ENCODE measurements at places on chromosomes 3 and 15.

DNA sequence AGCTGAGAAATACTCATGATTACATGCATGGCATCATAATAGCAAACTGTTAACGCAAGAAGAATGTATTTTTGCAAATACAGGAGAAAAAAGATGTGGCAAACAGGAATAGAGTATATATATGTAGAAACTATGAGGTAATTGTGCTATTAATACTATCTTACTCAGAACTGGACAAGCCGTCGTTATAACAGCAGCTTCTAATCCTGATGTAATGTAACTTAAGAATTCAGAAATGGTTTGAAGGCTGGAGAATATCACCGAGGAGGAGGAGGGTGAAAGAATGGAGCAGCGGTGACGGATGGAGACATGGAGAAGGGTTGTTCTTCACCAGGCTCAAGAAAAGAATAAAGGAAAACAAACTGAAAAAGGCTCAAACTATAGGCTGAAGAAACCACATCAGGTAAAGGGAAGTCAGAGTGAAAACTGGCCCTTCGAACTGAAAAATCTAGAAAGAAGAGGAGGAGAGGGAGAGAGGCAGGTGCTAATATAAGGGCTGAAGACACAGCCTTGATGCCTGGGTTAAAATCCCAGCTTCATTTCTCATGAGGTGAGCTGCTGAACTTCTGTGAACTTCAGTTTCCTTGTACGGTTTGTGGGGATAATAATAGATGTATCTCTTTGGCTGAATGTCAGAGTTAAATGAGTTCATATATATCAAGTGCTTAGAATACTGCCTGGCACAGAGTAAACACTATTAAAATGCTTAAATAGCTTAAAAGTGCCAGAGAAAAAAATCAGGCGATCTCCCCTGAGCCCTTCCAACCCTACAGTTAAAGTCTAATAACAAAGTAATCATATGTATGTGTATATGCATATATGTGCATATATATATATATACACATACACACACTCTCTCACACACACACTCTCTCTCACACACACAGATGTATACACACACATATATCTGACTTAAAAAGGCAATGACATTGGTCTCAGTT lies 43.9 kb downstream of the GOLIM4 start:
- DNase-seq: no peak

GRCh38 chr15:93012786-93013185 lies 76.2 kb downstream of the RGMA start:
- no peak for DNase-seq

- DNase-seq: peak; percentile 79
Observed at GRCh38 chr15:70299931-70300869, 202.5 kb upstream of the TLE3 start.

DNA sequence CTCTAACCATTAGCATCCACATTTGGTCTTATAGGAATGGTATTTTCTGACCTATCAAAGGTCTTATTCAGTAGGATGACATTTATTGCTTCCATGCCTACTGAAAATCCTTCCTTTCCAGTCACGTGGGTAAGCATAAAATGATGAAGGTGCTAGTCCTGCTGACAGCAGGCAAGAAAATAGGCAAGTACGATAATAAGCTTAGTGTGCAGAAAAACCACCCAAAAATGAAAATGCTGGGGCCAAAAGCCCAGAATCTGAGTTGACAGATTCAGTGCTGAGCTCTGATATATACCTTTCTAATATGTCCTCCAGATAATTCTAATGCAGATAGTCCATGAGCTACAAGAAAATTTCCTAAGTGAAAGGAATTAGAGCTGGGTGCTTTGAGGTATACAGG lies 194.8 kb downstream of the WDR72 start:
- DNase-seq: no peak

GRCh38 chr3:87856126-87856525 lies 202.7 kb downstream of the CGGBP1 start:
- no peak for DNase-seq

DNA sequence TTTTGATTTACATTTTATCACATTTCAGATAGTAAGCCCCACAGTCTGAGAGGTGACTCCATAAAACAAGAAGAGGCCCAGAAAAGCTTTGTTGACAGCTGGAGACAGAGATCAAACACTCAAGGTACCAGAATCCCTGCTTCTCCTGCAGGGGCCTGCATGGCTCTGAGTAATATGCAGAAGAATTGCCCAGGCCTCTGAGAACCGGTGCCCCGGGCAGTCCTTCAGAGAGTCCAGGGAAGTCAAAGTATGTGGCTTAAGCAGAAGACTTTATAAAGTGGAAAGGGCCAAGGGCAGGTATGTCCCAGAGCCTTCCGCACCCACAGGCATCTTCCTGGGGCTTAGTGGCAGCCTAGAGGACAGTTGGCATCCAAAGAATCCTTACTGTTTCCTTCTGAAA lies 12.8 kb downstream of the ATRIP start:
- no peak for DNase-seq

GRCh38 chr15:73081321-73081958 lies 29.2 kb downstream of the NEO1 start:
- DNase-seq: no peak

DNA sequence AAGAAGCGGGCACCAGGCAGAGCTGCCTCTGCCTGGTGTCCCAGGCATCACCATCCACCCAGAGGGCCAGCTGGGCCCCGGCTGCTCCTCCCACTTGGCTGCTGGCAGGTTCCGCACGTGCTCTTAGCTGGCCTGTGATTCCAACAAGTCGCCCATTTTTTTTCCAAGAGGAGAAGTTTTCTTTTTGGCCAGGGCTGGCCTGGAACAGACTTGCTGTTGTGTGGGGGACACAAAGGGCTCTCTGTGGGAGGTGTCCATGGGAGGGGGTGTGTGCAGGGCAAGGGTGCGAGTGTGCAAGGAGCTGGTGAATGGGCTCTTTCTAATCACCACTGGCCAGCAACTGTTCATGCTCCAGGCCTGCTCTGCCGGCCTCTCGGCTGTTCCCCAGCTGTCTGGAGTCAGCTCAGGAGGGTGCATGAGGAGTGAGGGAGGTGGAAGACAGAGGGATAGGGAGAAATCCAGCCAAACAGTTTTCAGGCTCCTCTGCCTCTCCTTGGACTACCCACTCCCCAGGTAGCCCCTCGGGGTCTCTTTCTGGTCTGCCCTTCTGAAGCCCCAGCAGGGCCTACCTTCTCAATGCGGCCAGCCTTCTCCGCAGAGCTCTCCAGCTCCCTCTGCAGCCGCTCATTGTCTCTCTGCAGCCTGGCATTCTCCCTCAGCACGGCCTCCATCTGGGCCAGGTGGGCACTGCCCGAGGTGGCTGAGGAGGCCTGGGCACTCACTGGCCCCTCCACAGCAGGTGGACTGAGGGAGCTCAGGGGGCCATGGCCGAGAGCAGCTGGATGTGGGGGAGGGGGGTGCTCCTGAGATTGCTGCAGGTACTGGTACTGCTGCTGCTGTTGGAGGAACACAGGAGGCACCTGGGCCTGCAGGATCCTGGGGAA lies 7.1 kb downstream of the AMOTL2 start:
- no peak for DNase-seq

GRCh38 chr3:187223799-187224198 lies 26.5 kb downstream of the RTP1 start:
- no peak for DNase-seq

GRCh38 chr15:62945063-62945462 lies 97.5 kb upstream of the TPM1 start:
- DNase-seq: no peak

DNA sequence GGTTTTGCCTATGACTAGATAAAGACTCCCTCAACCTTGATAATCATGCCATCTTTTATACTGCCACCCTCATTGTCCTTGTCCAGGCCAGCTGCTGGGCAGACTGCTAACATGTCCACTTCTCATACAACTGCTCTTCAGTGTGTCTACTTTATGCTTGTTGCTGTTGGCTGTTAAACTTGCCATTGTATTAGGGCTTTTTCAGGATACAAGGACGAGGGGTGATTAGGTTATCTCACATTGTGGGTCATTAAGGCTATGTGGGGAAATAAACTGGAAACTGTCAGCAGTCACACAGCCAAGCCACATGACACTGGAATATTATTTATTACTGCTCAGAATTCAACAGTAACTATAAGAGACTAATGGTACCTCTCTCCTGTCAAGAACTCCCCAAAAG lies 36.1 kb downstream of the STARD9 start:
- DNase-seq: no peak

DNA sequence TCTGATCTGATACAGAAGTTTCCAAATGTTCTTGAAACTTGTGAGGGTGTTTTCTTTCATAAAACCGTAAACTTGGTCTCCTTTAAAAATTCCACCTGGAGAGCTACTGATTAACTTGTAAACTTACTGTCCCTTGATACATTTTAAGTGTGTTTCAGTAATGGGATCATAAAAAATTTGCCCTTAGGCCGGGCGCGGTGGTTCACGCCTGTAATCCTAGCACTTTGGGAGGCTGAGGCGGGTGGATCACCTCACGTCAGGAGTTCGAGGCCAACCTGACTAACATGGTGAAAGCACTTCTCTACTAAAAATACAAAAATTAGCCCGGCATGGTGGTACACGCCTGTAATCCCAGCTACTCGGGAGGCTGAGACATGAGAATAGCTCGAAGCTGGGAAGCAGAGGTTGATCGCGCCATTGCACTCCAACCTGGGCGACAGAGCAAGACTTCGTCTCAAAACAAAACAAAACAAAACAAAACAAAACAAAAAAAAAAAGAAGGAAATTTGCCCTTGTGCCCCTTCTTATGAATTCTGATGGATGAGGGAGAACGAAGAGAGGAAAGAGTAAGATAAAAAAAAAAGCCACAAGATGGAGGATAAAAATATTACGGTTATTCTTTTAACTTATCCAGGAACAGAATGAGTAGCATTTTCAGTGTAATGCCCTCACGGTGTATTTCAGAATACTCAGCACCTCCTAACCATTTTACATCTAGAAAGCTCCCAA lies 32.1 kb upstream of the AP4E1 start:
- DNase-seq: no peak

DNA sequence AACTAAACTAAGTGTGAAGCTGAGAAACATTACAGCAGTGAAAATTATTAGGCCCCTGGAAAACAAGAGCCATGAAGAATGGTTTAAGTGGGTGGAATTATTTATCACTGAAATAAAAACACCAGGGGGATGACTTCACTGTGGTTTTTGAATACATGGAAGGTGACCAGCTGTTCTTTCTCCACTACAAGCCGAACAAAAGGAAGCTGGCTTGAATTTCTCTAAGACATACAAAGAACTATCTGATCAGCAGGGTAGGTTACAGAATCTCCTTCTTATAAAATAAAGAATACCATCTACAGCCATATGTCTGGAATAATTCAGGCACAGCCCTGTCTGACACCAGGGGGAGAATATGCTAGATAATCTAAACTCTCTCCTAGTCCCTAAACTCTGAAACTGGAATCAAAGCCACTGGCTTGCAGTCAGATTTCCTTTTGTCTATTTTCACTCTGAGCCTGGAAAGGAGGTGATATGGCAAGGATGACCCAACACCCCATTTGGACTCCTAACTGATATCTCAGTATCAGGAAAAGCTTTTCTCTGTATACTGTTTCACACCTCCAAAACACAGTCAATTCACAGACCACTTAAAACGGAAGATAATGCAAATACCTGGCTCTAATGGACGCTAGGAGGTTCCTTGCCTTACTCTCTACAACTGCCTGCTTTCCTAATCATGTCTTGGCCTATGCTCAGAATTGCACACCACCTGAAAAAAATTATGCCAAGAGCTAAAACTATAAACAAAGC lies 31.2 kb downstream of the SPATA12 start:
- no peak for DNase-seq

DNA sequence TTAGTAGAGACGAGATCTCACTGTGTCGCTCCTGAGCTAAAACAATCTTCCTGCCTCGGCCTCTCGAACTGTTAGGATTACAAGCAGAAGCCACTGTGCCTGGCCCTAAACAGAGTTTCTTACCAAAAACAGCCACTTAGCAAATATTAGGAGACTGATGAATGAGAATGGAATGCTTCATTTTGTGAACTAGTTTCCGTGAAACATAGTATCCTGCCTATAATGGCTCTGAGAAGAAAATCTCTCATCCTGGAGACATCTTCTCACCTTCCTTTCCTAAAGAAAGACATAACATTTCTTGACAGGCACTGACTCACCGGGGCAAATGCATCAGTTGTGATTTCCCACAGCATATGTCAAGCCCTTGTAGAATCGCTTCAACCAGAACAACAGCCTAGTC lies 44.9 kb downstream of the GJD2 start:
- no peak for DNase-seq

- no peak for DNase-seq
Observed at GRCh38 chr3:153343988-153344782, 182.2 kb downstream of the RAP2B start.

- DNase-seq: no peak
Observed at GRCh38 chr15:52107238-52107637, 5.3 kb downstream of the BCL2L10 start.

DNA sequence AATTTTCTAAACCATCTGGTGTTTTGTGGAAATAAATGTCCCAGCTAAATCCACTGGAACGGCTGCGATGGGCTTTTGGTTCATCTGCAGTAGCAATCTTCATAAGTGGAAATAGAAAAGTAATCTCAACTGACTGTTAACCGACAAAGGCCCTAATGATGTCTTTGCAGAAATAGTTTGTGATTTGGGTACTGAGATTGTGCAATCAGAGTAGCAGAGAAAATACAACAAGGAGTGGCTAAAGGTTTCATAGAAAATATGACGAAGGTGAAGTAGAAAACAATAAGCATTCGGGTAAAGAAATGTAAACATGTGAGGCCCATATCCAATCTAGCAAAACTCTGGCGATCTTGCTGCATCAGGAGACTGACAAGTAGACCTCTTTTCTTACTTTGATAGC lies 262.6 kb upstream of the MCTP2 start:
- no peak for DNase-seq

DNA sequence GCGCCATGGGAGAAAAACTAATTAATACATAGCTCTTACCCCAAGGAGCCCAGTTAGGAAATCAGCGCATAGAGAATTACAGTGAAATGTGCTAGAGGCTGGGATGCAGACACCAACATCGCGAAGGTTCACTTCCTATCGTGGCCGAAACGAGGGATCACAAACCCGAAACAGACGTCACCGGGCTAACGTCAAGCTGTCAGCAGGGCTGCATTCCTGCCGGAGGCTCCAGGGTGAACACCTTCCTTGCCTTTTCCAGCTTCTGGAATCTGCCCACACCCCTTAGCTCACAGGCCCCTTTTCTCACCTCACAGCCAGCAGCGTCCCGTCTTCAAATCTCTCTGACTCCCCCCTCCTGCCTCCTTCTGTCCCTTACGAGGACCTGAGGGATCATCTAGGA lies 13.0 kb downstream of the GP5 start:
- no peak for DNase-seq

DNA sequence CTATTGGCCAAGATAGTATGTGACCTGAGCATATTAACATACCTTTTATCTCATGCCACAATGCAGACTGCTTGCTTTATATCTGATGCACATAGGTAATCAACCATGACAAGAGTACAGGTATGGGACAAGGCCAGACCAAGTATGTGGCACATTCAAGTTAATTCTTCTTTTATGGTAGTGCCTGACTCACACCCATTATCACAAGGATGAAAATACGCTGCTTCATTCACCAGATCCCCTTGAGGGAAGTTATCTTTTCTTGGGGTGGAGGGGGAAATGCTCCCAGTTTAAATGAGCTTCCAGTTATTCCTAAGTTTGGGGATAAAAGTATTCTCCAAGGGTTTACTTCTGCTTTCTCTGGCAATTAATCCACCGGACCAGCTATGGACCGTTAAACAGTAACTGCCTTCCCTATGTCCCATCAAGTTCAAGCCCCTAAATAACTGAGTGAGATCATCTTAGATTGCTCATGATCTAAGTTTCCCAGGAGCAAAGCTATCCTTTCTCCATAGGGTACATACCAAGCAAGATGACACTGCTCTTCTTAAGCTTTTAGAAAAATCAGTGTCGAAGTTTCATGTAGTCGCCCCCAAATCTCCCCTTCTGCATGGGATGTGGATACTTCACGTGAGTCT lies 1.9 kb downstream of the COL8A1 start:
- DNase-seq: no peak

- no peak for DNase-seq
Observed at GRCh38 chr15:76235186-76235826, 76.0 kb downstream of the ETFA start.

Data from activated naive CD4-positive, alpha-beta T cell treated with Interleukin-2 at 50 U/mL for 16 hours (primary cell).